Activated CD4-positive, alpha-beta T cell treated with anti-CD3 and anti-CD28 coated beads, Interleukin-2, amount 10 ng/mL, durations not matched to agents 24 days and 14 days (primary cell): ENCODE measurements at places on chromosomes 12 and 14. TPM values are rescaled to one million over a fixed set of nuclear protein-coding genes. Genes with fewer than 3 reads are reported as not detected.

DDX24 gene
- total RNA-seq = 262 and 286 TPM in 2 replicates

DNA sequence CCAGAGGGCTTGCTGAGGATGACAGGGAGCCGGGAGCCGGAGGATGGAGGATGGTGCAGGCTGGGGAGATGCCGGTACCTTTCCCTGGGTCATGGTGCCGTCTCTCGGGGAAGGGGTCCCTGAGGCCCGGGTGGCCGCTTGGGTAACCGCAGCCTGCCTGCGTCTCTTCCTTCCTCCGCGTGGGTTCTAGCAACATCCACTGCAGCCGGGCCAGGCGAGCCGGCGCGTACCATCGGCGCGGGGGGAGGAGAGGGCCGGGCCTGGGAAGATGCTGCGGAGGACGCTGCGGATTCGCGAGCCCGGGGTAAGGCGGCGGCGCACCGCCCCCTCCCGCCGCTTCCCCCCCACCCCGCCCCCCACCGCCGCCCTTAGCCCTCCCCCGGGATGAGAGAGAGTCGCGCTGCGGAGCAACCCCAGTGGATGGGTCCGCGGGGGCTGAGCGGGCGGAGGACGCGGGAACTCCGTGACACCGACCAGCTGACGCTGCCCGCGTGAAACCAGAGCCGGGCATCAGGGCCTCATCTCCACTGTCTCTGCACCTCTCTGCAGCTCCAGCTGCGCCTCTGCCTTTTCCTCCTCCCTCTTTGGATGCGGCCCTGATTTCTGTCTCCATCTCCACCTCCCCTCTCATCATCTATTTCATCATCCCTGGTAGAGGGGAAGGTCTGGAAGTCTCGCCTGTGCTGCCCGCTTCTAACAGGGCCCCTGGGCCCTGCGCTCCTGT lies at the start of gene FAIM2:
FAIM2 (minus strand) TSS at position 201 of the 724 bp plus-strand sequence; CDS start at position 93, 108 bp downstream.
- H3K27me3 ChIP-seq = peaks cover 16% of the 10 kb centered on the region
- H3K4me1 ChIP-seq = peaks cover 9% of the 10 kb centered on the region
- peak within 1 kb of the TSS; percentile 80 for H3K4me3 ChIP-seq
- peak; percentile 86 for DNase-seq

CCDC38 gene
- not detected in 2 replicates for total RNA-seq

DNA sequence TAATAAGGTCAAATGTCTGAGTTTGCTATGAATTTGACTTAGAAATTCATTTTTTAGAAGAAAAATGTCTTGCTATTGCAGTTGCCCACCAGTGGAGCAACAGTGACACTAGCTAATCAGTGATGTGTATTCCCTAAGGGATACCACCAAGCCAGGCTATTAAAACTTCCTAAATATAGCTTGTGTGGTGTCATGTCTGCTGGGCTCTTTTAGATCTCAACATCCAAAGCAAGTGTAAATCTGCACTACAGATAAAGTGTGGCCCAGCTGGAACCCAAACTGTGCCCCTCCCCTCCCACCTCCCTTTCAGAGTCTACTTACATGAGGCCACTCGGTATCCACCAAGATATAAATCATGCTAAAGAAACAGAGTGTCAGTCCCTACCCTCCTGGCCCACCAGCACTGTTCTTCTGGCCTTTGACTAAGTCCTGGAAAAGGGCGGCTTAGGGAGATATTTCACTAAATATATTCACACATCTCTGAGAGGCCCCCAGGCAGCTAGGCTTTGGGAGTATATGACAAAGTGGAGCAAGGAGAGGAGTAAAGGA lies 53.8 kb downstream of the SLC35F4 start:
- DNase-seq = no peak
- H3K27ac ChIP-seq = no peak overlapping the region
- no peaks in the 10 kb centered on the region for H3K27me3 ChIP-seq

ASB2 gene
- total RNA-seq = 21.1 and 21.6 TPM in 2 replicates

DNA sequence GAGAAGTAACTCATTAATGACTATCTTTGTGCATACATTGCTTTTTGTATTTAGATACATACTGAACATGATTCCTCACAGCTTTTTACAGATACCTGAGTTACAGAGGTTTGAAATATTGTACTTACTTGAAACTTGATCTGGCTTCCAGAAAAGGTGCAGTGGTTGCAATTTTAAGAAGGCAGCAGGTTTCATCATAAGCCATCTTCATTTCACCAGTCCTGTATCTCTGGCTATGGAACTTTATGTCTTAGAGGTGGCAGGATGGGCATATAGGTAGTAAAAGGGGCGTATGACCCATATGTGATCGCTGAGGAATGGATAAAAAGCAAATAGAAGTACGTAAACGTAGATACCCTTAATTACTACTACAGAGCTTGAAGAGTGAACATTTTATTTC lies 13.7 kb downstream of the ZBTB1 start:
- H3K27ac ChIP-seq = no peak overlapping the region
- H3K4me3 ChIP-seq = no peak overlapping the region
- peaks cover 25% of the 10 kb centered on the region for H3K4me1 ChIP-seq

GRCh38 chr12:6494258-6494743 lies 399 bp downstream of the NCAPD2 start:
- H3K27ac ChIP-seq = peak overlapping the region; percentile 97
- DNase-seq = no peak
- no peaks in the 10 kb centered on the region for H3K27me3 ChIP-seq
- peak overlapping the region; percentile 95 for H3K4me3 ChIP-seq
- peaks cover 45% of the 10 kb centered on the region for H3K36me3 ChIP-seq

DNA sequence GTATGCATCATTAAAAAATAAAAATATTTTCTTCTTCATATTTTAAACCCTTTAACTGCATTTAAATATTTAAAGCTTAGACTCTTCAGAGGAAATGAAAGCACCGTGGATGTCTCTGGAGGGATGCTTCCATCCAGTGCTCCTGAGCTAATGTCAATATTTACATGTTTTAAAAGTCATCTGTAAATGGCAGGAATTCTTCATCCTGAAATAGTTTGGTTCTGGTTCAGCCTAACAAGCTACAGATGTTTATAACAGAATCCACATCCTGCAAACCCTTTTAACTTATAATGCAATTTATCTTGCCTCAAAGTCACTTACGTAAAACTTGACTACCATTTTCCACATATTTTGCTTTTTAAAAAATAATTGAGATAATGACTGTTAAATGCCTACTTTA lies 1207.3 kb downstream of the SLC16A7 start:
- H3K36me3 ChIP-seq = no peaks in the 10 kb centered on the region
- no peaks in the 10 kb centered on the region for H3K27me3 ChIP-seq
- H3K27ac ChIP-seq = no peak overlapping the region
- DNase-seq = no peak
- no peaks in the 10 kb centered on the region for H3K4me1 ChIP-seq

DNA sequence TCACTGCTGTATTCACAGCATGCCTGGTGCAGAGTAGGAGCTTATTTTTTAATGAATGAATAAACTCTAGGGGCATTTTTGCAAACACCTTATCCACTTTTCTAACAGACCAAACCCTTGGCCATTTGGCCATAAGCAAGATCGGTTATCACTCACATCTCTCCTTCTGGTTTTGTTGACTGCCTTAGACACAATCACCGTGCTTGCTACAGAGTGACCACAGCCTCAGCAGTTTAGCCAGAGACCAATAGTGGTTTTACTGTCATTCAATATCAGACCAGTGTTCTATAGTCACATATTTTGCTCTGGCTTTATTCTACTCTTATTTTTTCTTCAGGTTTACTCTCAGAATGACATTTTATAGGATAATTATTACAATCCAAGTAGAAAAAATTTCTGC lies 2.2 kb downstream of the KLRB1 start:
- no peak for DNase-seq
- H3K4me1 ChIP-seq = peaks cover 7% of the 10 kb centered on the region
- H3K36me3 ChIP-seq = peaks cover 3% of the 10 kb centered on the region
- no peak overlapping the region for H3K27ac ChIP-seq

- H3K27me3 ChIP-seq = no peaks in the 10 kb centered on the region
- H3K4me1 ChIP-seq = peaks cover 22% of the 10 kb centered on the region
- peaks cover 8% of the 10 kb centered on the region for H3K36me3 ChIP-seq
- H3K27ac ChIP-seq = peak overlapping the region; percentile 95
Observed at GRCh38 chr12:12563290-12563928, 746 bp upstream of the DUSP16 start.

TMEM63C gene
- total RNA-seq = 1.3 and 2.3 TPM in 2 replicates

KRT82 gene
- not detected in 2 replicates for total RNA-seq

ACSS3 gene
- total RNA-seq = not detected in 2 replicates

GRCh38 chr14:81062816-81063215 lies 107.4 kb downstream of the TSHR start:
- no peak overlapping the region for H3K27ac ChIP-seq
- no peaks in the 10 kb centered on the region for H3K4me1 ChIP-seq
- DNase-seq = peak; percentile 59
- H3K27me3 ChIP-seq = peaks cover 3% of the 10 kb centered on the region

- H3K4me1 ChIP-seq = peaks cover 31% of the 10 kb centered on the region
- peak overlapping the region; percentile 71 for H3K27ac ChIP-seq
- H3K27me3 ChIP-seq = no peaks in the 10 kb centered on the region
- no peaks in the 10 kb centered on the region for H3K36me3 ChIP-seq
- DNase-seq = no peak
- no peak overlapping the region for H3K4me3 ChIP-seq
Observed at GRCh38 chr12:4025181-4026019, 152.2 kb upstream of the PARP11 start.

DNA sequence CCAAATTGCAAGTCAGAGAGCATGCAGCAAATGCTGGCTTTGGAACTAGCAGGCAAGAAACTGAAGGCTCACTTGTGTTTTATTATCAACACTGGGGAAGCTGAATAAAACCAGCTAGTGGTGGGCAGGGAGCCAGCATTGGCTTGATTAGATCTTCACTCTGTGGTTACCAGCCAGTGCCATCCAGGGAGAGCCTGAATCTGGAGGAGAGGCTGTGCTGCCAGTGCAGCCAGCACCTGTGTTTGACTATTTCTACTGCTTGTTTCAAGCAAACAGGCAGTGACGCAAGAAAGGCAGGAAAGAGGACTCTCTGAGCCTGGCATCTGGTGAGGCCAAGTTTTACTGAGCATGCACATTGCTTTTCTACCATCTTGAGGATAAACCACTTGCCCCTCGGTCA lies 247.0 kb downstream of the PHLDA1 start:
- H3K4me3 ChIP-seq = no peak overlapping the region
- H3K27me3 ChIP-seq = peaks cover 4% of the 10 kb centered on the region
- DNase-seq = no peak
- peaks cover 9% of the 10 kb centered on the region for H3K4me1 ChIP-seq
- H3K27ac ChIP-seq = no peak overlapping the region

- peak overlapping the region; percentile 81 for H3K4me3 ChIP-seq
- DNase-seq = peak; percentile 92
- H3K27me3 ChIP-seq = peaks cover 8% of the 10 kb centered on the region
- H3K4me1 ChIP-seq = peaks cover 43% of the 10 kb centered on the region
- H3K36me3 ChIP-seq = peaks cover 2% of the 10 kb centered on the region
Observed at GRCh38 chr12:9797722-9798619, 29.3 kb upstream of the KLRF1 start.

MYBPC1 gene
- not detected in 2 replicates for total RNA-seq

- peaks cover 19% of the 10 kb centered on the region for H3K36me3 ChIP-seq
- DNase-seq = peak; percentile 87
- peaks cover 36% of the 10 kb centered on the region for H3K4me1 ChIP-seq
Observed at GRCh38 chr12:12561371-12562015, 1.2 kb downstream of the DUSP16 start.

DNA sequence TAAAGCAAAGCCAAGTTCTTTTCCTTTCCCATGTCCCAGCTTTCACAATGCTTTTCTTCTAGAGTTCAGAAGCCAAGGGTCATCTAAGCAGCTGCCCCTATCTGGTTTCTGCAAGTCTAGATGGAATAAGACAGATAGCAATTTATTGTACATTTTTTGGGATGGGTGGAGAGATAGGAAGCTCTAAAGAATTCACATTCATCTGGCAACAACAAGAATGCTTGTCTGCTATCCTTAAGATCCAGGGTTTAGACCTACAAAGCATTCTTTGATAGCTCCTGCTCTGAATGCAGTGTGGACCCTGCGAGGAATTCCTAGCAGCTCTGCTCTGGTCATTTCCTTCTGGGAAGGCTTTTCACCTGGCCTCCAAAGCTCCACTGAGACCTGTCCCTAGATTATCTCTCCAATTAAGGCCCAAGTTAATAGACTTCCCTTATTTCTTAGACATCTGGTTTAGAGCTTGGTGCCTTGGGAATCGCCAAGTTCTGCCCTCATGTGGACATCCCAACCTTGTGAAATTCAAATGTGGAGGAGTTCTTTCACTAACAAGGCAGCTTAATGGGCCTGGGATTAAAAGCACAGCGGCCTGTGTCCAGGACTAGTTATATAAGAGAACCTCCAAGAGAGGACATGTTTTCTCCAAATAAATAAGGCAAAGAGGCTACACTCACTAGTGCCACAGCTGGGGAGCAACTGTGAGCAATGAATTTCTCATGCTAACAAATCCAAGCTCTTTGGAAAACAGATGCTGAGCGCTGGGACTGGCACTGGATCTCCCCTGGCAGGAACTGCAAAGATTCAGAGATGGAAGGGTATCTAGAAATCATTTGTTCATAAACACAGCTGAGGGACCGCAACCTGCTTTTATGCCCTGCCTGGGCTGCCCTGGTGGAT lies 384.5 kb upstream of the DDHD1 start:
- H3K36me3 ChIP-seq = no peaks in the 10 kb centered on the region
- no peak for DNase-seq
- H3K4me1 ChIP-seq = no peaks in the 10 kb centered on the region
- H3K27me3 ChIP-seq = peaks cover 4% of the 10 kb centered on the region
- no peak overlapping the region for H3K27ac ChIP-seq

DNA sequence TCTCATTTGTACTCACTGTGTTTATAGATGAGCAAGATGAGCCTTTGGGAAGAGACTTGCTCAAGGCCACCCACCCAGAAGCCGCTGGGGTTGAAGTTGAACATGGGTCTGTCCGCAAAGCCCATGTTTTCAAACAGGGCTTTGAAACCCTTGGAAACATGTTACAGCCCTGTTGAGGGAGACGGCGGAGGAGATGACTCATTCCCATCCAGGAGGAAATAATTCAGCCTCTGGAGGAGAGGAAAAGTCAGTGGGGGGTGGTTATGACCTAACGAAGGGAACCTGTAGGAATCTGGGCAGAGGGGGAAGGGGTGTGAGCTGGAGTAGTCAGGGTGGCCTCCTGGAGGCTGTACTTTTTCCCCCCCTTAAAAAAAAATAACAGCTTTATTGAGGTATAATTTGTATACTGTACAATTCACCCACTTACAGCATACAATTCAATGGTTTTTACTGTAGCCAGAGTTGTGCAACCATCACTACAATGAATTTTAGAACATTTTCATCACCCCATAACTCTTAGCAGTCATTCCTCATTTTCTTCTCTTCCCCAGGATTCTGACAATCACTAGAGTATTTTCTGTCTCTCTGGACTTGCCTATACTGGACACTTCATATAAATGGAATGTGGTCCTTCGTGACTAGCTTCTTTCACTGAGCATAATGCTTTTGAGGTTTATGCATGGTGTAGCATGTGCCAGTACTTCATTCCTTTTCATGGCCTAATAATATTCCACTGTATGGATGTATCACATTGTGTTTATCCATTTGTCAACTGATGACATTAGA lies 1.9 kb upstream of the RIN3 start:
- no peak overlapping the region for H3K4me3 ChIP-seq
- no peak for DNase-seq
- H3K27ac ChIP-seq = no peak overlapping the region
- H3K4me1 ChIP-seq = peaks cover 13% of the 10 kb centered on the region
- H3K27me3 ChIP-seq = peaks cover 44% of the 10 kb centered on the region

GRCh38 chr12:12527820-12528296 lies 34.8 kb downstream of the DUSP16 start:
- peak overlapping the region; percentile 75 for H3K27ac ChIP-seq
- peaks cover 38% of the 10 kb centered on the region for H3K4me1 ChIP-seq
- H3K36me3 ChIP-seq = peaks cover 20% of the 10 kb centered on the region
- H3K27me3 ChIP-seq = no peaks in the 10 kb centered on the region

- peaks cover 22% of the 10 kb centered on the region for H3K27me3 ChIP-seq
- no peak overlapping the region for H3K27ac ChIP-seq
- peaks cover 9% of the 10 kb centered on the region for H3K4me1 ChIP-seq
- no peak overlapping the region for H3K4me3 ChIP-seq
- H3K36me3 ChIP-seq = no peaks in the 10 kb centered on the region
Observed at GRCh38 chr14:77187649-77188012, 6.0 kb downstream of the TMEM63C start.

IL22 gene
- 2.4 and 3.1 TPM in 2 replicates for total RNA-seq
